CD4-positive, alpha-beta T cell treated with Interleukin-12 subunit alpha and Interleukin-12 subunit beta, for 1 hour (primary cell): ENCODE measurements at places on chromosomes 16 and 17.

DNA sequence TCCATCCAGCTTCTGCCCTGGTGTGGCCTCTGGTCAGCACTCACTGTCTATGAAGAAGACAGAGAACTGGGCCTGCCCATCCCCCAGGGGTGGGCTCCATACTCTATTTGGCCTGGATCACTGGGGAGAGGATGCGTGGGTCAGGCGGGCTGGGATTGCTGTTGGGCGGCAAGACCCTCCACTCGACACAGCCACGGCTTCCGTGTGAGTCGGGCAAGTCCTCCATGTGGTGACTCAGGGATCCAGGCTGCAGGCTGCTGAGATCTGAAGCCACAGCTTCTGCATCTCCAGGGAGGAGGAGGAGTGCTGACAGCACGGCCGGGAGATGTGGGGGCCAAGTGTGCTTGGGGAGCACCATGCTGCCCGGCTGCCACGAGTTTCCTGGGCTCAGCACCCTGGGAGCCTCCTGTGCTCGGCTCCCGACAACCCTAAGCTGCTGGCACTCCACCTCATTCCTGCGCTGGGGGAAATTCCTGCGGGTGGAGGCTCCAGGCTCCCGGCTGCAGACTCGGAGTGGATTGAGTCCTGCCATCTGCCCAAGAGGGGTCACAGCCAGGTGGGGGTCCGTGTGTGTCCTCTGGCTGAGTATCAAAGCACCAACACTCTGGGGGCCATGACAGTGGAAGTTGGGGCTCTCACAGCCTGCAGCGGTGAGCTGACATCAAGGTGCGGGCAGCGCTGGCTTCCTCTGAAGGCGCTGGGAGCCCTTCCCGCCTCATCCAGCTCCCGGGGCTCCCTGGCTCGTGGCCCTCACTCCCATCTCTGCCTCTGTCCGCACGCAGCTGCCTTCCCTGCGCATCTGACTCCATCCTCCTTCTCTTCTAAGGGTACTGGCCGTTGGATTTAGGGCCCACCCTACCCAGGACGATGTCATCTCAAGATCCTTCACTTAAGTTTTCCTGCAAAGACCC is 24.4 kb upstream of the CBFA2T3 start:
- DNase-seq = no peak

GRCh38 chr17:73506470-73507435 is 137.5 kb downstream of the SDK2 start:
- no peak for DNase-seq

DNA sequence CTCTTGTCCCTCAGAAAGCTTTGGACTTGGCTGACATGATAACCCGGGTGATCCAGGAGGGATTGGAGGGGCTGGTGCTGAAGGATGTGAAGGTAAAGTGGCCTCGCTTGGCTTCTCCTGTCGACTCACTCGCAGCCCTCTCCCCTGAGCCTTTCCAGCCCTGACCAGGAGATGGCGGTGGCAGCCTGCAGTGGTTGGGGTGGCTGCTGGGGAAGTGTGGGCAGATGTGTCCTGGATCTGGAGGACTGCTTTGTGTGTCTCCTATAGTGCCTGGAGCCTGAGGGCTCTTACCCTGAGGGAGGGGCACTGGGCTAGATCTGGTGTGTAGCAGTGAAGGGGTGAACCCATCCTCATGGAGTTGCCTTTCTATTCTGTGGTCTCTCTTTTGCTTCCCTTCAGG is 17.9 kb downstream of the LIG3 start:
- DNase-seq = peak; percentile 85

- no peak for DNase-seq
Measured at GRCh38 chr17:64075913-64076312, 54.0 kb downstream of the ERN1 start.

DNA sequence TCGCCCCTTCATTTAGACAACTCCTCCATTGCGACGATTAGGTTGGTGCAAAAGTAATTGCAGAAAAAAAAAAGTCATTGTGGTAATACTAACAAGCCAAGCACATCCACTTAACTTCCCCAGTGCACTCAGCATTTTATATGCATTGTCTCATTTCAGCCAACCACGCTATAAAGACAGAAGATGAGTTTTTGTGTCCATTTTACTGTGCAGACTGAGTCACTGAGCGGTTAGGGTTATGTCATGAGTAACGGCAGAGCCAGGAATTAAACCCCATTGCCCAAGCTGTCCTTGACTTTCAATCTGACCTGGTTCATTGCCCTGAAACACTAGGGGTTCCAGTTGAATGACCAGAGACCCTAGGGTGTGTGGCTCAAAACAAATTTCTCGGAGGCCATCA is 218.7 kb downstream of the XYLT1 start:
- DNase-seq = no peak

DNA sequence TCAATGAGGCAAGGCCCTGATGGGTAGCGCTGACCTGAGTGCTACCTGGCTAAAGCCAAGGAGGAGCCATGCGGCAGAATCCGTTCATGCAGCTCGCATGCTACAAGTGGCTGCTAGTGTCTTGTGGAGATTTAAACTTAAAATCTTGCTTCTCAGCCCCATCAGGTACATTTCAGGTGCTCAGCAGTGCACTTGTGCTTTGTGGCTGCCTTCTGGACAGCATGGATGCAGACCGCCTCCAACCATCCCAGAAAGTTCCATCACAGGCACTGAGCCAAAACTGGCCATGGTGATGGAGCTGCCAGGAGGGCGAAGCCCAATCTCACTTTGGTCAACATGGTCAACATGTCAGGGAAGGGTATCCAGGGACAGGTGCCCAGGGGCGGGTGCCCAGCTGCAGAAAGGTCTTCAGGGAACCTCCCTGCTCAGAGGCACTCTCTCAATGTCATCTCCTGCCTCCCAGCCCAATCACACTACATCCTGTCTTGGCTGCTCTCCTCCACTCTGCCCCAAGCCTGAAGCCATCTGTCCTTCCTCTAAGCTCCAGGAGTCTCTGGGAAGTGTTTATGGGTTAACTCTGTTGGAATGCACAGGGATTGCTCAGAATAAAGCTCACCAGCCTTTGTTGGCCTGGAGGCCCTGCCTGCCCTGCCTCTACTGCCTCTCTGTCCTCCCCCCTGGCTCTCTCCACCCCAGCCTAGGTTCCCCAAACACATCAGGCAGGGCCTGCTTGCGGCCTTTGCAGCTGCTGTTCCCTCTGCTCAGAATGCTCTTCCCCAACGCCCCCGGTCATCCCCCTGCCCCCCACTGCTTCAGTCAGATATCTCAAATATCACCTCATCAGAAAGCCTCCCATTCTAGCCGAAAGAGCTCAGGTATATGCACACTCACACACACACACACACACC is 18.3 kb upstream of the TNFRSF13B start:
- DNase-seq = no peak

GRCh38 chr16:60771138-60771537 is 1265.1 kb downstream of the CDH8 start:
- DNase-seq = no peak

- no peak for DNase-seq
Measured at GRCh38 chr17:72886622-72887021, 205.9 kb downstream of the SLC39A11 start.
